ENCODE measurements at places on chromosomes 1 and 21. TPM values are rescaled to one million over a fixed set of nuclear protein-coding genes. Genes with fewer than 3 reads are reported as not detected.
A peak's percentile ranks its signal among the peaks of the same experiment; 100 is the strongest.

Gene ENO1
- 124 TPM for total RNA-seq

Gene MRPL9
- 41.8 TPM for total RNA-seq

Gene LIN28A
- total RNA-seq = not detected

Gene GJB5
- not detected for total RNA-seq

Gene NPPB
- 119 TPM for total RNA-seq

Gene RPS6KA1
- total RNA-seq = 4.9 TPM

Gene CD84
- total RNA-seq = 3.6 TPM

Gene TNFRSF8
- 0.82 TPM for total RNA-seq

Gene ASH1L
- 38.7 TPM for total RNA-seq

Gene LPAR3
- total RNA-seq = 16.2 TPM

Gene LRRC38
- 0.30 TPM for total RNA-seq

Gene PEX11B
- 24.4 TPM for total RNA-seq

Gene PALMD
- total RNA-seq = 123 TPM

DNA sequence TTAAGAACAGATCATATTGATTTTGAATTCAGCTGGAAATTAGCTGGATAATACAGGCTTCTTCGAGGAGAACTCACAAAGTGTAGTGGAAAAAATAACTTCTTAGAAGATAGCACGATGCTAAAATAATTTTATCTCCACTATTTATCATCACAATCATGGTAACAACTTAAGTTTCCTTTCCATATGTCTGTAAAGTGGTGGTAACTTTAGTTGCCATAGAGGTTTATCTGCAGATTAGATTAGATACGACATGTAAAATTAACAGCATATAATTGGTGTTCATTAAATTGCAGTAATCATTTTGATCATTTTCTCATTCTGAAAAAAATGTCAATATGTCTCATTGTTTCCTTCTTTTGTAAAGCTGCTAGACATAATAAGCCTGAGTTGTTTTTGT is 921.5 kb downstream of the KCNT2 start:
- H3K36me3 ChIP-seq = no peaks in the 10 kb centered on the region
- DNase-seq = no peak
- no peaks in the 10 kb centered on the region for H3K4me1 ChIP-seq
- no peak overlapping the region for H3K4me3 ChIP-seq
- no peaks in the 10 kb centered on the region for H3K27me3 ChIP-seq

DNA sequence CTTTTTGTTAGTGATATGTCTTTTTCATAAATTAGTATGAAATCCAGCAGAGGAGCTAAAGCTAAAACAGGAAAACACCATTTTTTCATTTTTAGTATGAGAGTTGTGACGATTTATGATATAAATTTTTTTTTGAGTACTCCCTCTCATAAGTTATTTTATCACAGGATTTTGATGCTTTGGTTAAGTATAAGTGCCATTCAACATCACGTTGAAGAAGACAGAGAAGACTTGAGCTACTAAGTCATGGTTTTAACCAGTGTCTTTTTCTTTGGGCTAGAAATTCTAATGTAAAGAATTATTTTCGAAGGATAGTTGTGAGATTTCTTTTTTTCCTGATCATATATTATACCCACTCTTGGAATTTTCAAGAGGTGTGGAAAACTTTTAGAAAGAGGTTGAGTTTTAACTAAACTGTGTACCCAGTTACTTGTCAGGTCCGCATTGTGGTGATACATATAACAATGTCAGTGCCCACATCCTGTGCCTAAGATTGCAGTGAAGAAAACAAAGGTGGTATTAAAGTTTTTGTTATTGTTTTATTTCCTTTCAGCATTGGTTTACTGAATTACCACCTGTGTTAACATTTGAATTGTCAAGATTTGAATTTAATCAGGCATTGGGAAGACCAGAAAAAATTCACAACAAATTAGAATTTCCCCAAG is 93.8 kb downstream of the USP25 start:
- H3K36me3 ChIP-seq = peaks cover 15% of the 10 kb centered on the region
- no peak overlapping the region for H3K4me3 ChIP-seq
- DNase-seq = no peak
- H3K27ac ChIP-seq = no peak overlapping the region

- no peaks in the 10 kb centered on the region for H3K36me3 ChIP-seq
- no peaks in the 10 kb centered on the region for H3K4me1 ChIP-seq
- peaks cover 6% of the 10 kb centered on the region for H3K27me3 ChIP-seq
These were observed 238.4 kb downstream of the ATG4C start for GRCh38 chr1:63022319-63022718.

- no peak for DNase-seq
- H3K36me3 ChIP-seq = no peaks in the 10 kb centered on the region
- no peak overlapping the region for H3K27ac ChIP-seq
- no peaks in the 10 kb centered on the region for H3K27me3 ChIP-seq
- H3K4me1 ChIP-seq = peaks cover 6% of the 10 kb centered on the region
These were observed 76.6 kb downstream of the HHAT start for GRCh38 chr1:210405316-210405715.

DNA sequence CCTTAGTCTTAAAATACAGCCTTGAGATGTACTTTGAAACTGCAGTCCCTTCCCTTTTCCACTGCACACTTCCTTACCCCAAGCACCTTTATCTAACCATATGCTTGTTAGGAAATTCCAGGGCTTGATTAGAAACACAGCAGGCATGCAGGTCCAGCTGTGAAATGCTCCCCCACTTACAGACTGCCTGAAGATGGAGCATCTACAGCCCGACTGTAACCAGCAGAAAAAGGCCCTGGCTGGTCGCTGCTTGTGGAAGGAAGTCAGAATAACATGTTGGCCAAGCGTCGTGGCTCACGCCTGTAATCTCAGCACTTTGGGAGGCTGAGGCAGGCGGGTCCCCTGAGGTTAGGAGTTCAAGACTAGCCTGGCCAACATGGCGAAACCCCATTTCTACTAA is 37.2 kb downstream of the VN1R5 start:
- H3K27me3 ChIP-seq = peaks cover 30% of the 10 kb centered on the region
- no peaks in the 10 kb centered on the region for H3K36me3 ChIP-seq
- no peak overlapping the region for H3K27ac ChIP-seq
- H3K4me1 ChIP-seq = no peaks in the 10 kb centered on the region

GRCh38 chr21:45390121-45390751 is 14.7 kb upstream of the COL18A1 start:
- no peak overlapping the region for H3K4me3 ChIP-seq
- peak; percentile 12 for DNase-seq
- no peak overlapping the region for H3K27ac ChIP-seq

GRCh38 chr21:38793926-38794713 is 11.6 kb upstream of the ETS2 start:
- H3K27ac ChIP-seq = no peak overlapping the region
- H3K4me3 ChIP-seq = no peak overlapping the region

- H3K27ac ChIP-seq = no peak overlapping the region
- DNase-seq = no peak
- no peaks in the 10 kb centered on the region for H3K27me3 ChIP-seq
- H3K4me1 ChIP-seq = no peaks in the 10 kb centered on the region
- H3K36me3 ChIP-seq = no peaks in the 10 kb centered on the region
These were observed 98.6 kb upstream of the ZNF644 start for GRCh38 chr1:91120421-91120820.

DNA sequence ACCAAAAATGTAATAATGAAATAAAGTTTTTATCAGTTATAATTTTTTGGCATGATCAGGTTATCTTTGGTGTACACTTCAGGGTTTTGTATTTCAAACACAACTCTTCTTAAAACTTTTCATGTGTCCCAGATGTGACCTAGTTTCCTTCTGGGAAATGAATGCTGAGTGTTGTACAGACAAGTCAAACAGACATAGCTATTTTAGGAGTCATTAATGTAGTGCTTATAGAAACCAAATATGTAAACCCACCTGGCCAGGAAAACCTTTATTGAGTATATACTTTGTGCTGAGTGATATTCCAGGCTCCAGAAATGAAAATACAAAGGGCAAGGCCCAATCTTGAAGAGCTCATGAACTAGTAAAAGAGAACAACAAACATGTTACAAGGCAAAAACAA is 25.9 kb upstream of the HOOK1 start:
- H3K27ac ChIP-seq = no peak overlapping the region
- no peaks in the 10 kb centered on the region for H3K4me1 ChIP-seq
- H3K27me3 ChIP-seq = no peaks in the 10 kb centered on the region
- no peak for DNase-seq

GRCh38 chr1:221246628-221247415 is 367.6 kb downstream of the HLX start:
- H3K36me3 ChIP-seq = no peaks in the 10 kb centered on the region
- H3K27ac ChIP-seq = no peak overlapping the region
- DNase-seq = no peak
- H3K4me3 ChIP-seq = no peak overlapping the region
- peaks cover 2% of the 10 kb centered on the region for H3K4me1 ChIP-seq
- H3K27me3 ChIP-seq = no peaks in the 10 kb centered on the region

GRCh38 chr1:915295-916172 is 8.2 kb upstream of the SAMD11 start:
- peaks cover 100% of the 10 kb centered on the region for H3K27me3 ChIP-seq
- H3K36me3 ChIP-seq = no peaks in the 10 kb centered on the region
- H3K27ac ChIP-seq = no peak overlapping the region
- H3K4me3 ChIP-seq = no peak overlapping the region

DNA sequence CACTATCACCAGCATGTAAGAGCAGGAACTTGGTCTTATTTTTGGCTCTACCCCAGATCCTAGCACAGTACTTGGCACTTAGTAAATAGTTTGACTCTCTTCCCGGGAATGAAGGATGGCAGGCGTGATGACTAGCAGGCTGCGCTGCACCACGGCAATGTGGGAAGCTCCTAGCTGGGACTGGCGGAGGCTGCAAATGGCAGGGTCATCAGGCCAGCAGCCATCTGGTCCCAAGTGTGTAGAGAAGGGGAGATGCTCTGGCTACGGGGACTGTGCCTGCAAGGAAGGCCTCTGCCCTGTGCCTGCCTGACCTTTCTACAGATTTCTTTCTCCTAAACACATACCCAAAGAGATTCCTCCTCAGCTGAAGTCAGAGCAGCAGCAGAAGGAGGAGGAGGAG is 95.0 kb downstream of the KCND3 start:
- H3K27ac ChIP-seq = no peak overlapping the region
- no peak for DNase-seq
- no peak overlapping the region for H3K4me3 ChIP-seq
- H3K4me1 ChIP-seq = peaks cover 11% of the 10 kb centered on the region
- H3K36me3 ChIP-seq = no peaks in the 10 kb centered on the region

DNA sequence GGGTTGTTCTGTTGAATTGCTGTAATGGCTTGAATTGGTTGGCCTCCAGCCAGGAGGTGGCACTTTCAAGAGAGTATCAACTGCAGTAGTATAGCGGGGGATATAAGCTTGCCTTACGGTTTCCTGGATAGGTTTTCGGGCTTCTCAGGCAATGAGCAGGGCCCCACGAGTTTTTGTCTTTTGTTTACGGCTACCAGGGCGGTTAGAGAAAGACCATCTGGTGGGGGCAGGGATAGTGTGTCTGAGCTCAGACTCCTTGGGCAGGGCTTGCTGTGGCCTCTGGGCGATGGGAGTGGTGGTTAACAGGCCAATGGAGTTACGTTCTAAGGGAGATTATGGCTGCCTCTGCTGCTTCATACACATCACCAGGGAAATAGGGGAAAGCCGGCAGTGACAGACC is 62.8 kb downstream of the DTL start:
- no peak for DNase-seq
- H3K4me1 ChIP-seq = no peaks in the 10 kb centered on the region
- H3K27ac ChIP-seq = peak overlapping the region; percentile 10
- H3K36me3 ChIP-seq = no peaks in the 10 kb centered on the region
- no peaks in the 10 kb centered on the region for H3K27me3 ChIP-seq

DNA sequence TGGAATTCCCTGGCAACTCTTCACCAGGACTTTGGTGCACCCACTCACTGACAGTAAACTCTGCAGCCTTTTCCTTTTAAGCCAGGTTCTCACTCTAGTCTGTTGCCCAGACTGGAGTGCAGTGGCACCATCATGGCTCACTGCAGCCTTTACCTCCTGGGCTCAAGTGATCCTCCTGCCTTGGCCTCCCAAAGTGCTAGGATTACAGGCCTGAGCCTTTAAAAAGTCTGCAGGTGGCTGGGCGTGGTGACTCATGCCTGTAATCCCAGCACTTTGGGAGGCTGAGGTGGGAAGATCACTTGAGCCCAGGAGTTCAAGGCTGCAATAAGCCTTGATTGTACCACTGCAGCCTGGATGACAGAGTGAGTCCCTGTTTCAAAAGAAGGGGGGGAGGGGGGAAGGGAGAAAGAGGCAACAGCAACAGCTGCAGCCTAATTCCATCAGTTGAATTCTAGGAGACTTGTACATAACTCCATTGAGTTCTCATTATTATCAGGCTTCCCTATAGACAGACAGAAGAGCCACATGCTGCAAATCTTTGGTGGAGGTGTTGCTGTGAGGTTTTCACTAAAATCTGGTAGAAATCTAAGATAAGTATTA is 8.1 kb upstream of the HNRNPR start:
- no peak overlapping the region for H3K27ac ChIP-seq
- no peaks in the 10 kb centered on the region for H3K36me3 ChIP-seq
- peaks cover 8% of the 10 kb centered on the region for H3K4me1 ChIP-seq
- no peak for DNase-seq
- H3K4me3 ChIP-seq = no peak overlapping the region
- H3K27me3 ChIP-seq = no peaks in the 10 kb centered on the region

- H3K4me1 ChIP-seq = no peaks in the 10 kb centered on the region
- no peaks in the 10 kb centered on the region for H3K27me3 ChIP-seq
- H3K4me3 ChIP-seq = no peak overlapping the region
- DNase-seq = no peak
These were observed 211.6 kb upstream of the PTBP2 start for GRCh38 chr1:96509951-96510350.

DNA sequence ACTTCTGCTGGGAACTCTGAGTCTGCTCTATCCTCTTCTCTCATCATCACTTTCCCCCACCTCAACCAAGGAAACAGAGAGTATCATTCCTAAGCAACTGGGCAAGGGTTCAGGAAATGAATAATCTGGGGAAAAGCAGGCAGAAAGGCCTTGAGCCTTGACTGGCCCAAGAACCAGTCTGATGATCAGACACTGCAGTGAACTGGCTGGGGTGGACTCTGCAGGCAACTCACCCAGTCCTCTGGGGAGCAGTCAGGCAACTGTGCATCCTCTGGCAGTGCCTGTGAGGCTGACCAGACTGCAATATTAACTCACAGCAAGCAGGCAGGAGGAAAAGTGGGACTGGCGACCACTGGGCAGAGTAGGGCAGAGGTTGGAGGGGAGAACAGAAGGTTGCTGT is 991 bp downstream of the ANKRD35 start:
- H3K36me3 ChIP-seq = no peaks in the 10 kb centered on the region
- H3K27me3 ChIP-seq = no peaks in the 10 kb centered on the region
- no peak overlapping the region for H3K4me3 ChIP-seq
- peaks cover 28% of the 10 kb centered on the region for H3K4me1 ChIP-seq

- no peaks in the 10 kb centered on the region for H3K36me3 ChIP-seq
- H3K4me1 ChIP-seq = peaks cover 35% of the 10 kb centered on the region
- no peak for DNase-seq
- H3K4me3 ChIP-seq = no peak overlapping the region
These were observed 109.7 kb downstream of the TSEN15 start for GRCh38 chr1:184161071-184161698.

DNA sequence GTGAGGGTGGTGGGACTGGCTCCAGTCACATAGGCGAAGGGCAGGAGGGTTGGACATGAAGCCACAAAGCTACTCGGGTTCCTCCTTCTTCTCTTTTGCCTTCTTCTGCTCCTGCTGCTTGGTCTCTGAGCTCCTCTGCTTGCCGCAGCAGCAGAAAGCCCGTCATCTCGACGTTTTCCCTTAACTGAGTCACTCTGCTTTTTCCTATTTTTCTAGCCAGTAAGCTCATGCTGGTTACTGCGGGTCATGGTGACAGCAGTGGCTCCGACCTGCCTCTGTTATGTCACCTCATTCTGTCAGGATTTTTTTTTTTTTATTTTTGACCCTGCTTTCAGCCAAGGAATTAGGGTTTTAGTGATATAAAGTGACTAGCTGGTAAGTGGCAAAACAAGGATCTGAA is 2.6 kb upstream of the FMOD start:
- no peak overlapping the region for H3K4me3 ChIP-seq
- DNase-seq = no peak
- H3K36me3 ChIP-seq = no peaks in the 10 kb centered on the region
- peaks cover 22% of the 10 kb centered on the region for H3K4me1 ChIP-seq
- H3K27ac ChIP-seq = no peak overlapping the region
- no peaks in the 10 kb centered on the region for H3K27me3 ChIP-seq

All from left ventricle myocardium inferior (tissue), 1 donor.